ENCODE measurements at places on chromosomes 6 and 20. TPM values are rescaled to one million over a fixed set of nuclear protein-coding genes. Genes with fewer than 3 reads are reported as not detected.

- peak; percentile 77 for DNase-seq
Measured at GRCh38 chr6:109187399-109188114, 92.2 kb downstream of the CEP57L1 start.

DNA sequence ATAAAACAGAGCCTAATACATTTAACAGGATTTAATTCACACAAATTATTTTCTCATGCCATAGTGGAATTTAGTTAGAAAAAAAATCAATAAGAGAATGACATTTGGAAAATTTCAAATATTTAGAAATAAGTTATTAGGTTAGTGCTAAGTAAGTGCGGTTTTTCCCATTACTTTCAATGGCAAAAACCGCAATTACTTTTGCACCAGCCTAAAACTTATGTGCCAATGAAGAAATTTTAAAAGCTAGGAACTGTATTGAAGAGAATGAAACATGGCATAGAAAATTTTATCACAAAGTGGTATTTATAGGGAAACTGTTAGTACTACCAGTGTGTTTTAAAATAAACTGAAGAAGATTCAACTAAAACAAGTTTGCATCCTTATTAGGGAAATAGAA is 228.3 kb upstream of the FKBP1C start:
- DNase-seq = no peak

- peak; percentile 27 for DNase-seq
Measured at GRCh38 chr20:33465481-33466302, 22.1 kb upstream of the SNTA1 start.

The HS3ST5 gene
- 0.21 TPM for total RNA-seq

- DNase-seq = no peak
Measured at GRCh38 chr20:14556206-14556605, 218.8 kb upstream of the FLRT3 start.

- no peak for DNase-seq
Measured at GRCh38 chr20:41218466-41218865, 81.1 kb downstream of the PLCG1 start.

Data from tongue (tissue), 3 donors.